HepG2 (cell line): ENCODE measurements at places on chromosomes 11 and 22.

DNA sequence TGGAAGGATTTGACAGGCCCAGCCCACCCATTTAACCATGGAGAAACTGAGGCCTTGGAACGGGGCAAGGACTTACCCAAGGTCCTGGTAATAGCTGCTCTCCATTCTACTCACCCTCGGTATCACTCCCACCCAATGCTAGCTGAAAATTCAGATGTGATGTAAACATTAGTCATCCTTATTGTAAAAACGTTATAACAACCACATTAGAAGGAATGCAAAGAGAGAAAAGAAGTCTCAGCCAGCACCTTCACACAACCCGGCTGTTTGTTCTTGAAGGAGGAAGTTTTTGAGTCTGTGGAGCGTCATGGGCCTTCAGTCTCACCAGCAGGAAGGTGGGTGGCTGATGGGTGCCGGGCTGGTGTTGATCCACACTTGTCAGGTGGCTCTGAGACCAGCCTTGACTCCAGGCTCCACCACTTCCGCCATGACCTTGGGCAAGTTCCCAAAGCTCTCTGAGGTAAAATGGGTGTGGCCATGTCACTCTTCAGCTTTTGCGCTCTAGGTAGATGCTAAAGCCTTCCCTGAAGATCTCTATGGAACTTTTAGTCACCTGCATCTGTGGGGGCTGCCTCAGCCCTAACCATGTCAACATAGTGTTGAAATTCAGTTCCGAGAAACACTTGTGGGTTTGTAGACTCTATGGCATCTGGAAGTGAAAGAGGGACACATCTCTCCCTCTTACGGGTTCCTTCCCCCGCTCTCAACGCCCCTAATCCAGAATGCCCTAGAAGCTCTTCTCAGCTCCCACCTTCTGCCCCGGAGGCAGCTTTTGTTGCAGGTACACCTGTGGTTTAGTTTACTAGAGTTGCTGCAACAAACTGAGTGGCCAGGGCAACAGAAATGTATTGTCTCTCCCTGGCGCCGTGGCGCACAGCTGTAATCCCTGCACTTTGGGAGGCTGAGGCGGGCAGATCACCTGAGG lies 14.8 kb downstream of the CD6 start:
- no peak for DNase-seq

DNA sequence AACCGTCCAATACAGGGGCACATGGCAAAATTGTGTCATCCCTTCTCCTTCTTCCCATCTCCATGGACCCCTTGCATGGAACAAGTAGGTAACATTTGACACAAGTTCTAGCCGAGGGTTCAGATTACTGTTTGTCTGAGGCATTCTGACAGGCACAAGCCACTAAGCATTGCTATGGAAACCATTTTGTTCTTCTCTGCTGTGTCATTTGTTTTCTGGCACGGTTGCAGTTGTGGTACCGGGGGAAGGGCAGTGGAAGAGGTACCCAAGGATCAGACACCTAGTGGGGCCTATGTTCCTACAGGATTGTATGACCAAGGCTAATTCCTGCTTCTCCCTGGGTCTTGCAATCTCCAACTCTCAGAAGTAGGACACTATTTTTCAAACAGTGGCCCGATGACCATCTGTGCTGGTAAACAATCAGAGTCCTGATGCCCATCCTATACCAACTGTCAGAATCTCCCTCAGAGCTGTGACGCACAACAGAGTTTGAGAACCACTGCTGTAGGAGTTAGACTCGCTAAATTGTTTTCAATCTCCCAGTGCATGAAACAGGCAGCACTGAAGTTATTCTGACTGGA lies 69.3 kb downstream of the KCNC1 start:
- no peak for DNase-seq

DNA sequence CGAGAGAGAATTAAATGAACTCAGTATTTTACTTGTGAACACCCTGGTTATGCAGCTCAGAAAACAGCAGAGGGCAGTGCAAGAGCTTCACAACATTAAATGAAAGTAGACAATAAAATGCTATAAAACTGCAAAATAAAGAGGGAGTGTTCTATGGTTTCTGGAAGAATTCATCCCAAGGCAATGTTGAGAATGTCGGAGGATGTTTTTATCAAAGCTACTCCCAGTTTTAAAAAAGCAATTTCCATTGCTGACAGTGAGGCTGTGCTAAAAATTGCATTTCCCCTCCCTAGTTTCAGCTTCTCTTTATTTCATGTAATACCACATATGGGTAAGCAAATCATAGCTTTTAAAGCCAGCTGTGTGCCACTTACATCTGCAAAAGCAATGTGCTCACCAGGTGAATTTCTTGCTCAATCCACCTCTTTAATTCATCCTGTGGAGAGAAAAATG lies 296.8 kb downstream of the RAB38 start:
- peak; percentile 2 for DNase-seq

- DNase-seq: no peak
These were observed 4.1 kb downstream of the ST3GAL4 start for GRCh38 chr11:126359431-126360048.

GRCh38 chr11:122781378-122782195 lies 56.7 kb upstream of the CRTAM start:
- peak; percentile 58 for DNase-seq

DNA sequence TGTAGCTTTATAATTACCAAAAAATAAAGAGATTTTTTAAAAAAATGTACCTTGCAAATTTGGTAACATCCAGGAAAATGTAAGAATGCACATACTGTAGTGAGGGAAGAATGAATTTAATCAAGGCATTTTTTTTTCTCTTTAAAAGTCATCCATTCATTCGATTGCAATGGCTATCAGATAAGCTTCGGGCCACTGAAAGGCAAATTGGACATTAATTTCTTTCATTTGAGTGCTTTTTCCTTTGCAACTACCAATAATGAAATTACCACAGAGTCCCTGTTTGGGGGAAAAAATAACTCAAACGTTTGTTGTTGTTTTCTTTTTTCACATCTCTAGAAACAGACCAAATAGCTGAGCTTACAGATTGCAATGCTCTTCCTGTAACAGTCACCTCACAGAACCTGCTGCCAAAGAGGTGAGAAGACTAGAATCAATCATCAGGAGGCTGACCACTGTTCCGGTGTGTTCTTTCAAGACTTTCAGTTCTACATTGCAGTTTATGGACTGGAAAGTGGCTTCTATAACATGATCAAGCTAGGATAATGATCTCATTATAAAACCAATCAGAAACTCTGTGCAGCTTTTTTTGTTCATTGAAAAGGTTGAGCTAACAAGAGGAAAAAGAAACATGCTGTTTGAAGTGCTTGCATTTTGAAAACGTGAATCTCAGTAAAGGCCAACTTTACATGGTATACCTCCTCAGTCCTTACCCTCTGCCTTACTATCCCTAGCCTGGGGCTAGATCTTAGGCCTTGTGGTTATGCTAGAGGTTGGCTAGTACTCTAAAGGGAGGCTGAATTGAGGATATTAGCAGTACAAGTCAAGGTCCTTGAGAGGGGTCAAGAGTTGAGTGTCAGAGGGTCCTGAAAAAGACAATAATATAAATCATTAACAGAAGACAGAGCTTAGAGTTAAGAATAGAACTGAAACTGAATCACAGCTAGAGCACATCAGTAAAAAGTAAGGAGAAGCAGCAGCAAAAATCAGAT lies 1276.1 kb downstream of the LRRC4C start:
- no peak for DNase-seq

DNA sequence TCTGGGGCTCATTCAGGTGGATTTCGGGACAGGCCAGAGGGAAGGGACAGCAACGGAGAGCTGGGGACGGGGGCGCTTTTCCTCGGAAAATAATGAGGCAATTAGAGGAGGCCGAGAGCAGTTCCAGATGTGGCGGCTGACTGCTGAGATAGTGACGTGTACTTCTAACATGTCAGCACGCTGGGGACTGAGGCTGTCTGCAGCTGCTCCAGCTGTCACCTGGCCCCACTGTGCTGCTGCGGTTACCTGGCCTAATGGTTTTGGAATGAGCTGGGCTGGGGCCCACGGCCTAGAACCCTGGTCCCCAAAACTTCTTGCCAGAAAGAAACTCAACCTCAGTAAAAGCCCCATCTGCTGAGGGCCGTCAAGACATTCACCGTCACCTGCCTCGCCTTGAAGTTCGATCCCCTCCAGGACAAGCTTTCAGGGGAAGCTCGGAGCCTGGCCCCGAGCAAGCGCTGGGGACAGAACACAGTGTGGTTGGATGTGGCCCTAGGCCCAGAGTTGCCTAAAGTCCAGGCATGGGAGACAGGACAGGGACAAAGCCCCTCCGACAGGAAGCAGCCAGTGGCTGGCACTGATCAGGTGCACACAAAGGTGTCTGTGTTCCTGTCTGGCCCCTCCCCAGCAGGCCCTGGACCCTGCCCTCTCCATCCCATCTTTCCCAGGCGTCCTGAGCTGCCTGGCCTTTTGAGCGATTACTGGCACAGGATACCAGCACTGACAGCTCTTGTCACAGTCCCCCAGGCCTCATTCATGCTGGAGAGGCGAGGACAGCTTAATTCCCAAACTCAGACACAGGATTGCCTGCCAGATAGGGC lies 22.1 kb downstream of the RPUSD4 start:
- peak; percentile 94 for DNase-seq

DNA sequence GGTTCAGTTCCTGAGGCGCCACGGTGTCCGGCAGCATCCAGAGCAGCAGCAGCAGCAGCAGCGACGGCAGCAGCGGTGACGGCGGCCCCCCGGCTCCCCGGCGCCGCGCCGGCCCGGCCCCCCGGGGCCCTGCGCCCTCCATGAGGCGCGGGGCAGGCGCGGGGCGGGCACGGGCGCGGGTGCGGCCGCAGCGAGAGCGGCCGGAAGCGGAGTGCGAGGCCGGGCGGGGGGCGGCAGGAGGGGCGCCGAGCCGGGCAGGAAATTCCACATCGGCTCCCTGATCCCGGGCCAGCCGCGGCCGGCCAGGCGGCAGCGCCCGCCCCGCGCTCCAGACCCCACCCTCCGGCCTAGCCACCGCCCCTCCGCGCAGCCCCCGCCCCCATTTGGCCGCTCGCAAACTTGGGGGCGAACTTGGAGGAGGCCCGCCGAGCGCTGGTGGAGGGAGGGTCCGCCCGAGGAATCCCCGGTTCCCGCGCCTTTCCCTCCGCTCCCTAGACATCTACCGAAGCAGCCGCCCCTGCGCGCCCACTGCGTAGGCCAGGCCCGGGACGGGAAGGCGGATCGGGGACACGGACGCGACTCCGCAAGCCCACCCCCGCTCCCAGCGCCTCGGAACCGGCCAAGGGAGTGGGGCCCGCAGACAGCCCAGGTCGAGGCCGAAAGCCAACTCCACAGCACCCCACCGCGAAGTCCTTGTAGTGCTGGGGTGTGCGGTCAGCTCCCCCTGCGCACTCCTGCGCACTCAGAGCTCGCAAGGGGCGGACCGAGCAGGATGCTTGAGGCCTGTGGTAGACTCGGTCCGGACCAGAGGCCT lies at the start of gene SCARF2:
TSS of gene SCARF2 (minus strand) at position 213 of the 814 bp plus-strand sequence. CDS start at position 142, 71 bp downstream.
- no peak for DNase-seq

DNA sequence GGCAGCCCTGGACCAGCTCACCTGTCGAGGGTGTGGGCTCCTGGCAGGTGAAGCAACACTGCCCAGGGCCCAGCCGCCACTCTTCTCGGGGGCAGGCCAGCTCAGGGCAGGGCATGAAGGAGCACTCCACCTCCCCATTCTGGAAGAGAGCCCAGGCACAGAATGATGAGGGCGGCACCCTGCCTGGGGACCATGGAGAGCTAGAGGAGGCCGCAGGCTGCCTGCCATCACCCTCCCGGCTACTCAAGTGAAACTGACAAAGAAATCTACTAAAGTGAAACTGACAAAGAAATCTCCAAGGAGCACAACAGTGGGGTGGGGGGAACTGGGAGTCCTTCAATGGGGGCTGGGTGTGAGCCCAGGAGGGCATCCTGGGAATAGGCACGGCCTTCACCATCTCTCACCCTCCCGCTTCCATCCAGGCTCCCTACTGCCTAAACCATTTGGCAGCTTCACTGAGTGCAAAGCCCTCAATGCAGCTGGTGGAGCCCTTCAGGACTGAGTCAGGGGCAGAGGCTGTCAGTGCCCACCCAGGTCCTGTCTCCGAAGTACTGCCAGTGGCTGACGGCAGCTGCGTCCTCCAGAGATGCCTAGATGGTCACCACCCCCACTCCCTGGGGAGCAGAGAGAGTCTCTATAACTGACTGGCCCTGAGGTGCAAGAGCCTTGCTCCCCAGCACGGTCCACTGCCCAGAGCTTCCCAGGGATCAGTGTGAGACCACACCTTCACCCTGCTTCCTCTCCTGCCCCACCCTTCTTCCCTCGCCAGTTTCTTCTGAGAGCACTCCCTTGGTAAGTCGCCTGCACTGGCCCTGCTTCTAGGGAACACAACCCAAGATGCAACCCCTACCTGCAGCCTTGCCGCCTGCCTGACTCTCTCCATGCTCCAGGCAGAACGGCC lies 21.7 kb downstream of the VWCE start:
- DNase-seq: no peak

GRCh38 chr22:36659762-36660509 lies 43.6 kb downstream of the CACNG2 start:
- DNase-seq: peak; percentile 91

- peak; percentile 100 for DNase-seq
These were observed 13.3 kb downstream of the MPST start for GRCh38 chr22:37032535-37033460.

DNA sequence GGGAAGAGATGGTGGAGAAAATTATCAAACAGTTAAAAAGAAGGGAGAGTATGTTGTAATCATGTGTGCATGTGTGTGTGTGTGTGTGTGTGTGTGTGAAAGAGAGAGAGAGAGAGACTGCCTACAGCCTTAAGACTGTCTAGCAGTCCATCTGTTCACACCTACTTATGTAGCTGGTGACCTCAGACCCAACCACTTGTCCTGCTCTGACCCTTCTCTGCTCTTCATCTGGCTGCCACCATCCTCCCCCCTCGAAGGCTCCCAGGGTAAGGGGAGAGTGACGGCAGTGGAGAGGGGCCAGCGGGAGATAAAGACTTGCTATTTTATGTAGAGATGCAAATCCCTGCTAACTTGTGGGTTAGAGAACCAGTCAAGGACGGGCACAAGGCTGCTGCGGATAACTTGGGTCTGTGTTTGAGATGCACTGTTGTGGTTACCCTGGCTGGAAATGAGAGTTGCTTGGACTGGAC lies 24.9 kb upstream of the GRAMD1B start:
- no peak for DNase-seq

DNA sequence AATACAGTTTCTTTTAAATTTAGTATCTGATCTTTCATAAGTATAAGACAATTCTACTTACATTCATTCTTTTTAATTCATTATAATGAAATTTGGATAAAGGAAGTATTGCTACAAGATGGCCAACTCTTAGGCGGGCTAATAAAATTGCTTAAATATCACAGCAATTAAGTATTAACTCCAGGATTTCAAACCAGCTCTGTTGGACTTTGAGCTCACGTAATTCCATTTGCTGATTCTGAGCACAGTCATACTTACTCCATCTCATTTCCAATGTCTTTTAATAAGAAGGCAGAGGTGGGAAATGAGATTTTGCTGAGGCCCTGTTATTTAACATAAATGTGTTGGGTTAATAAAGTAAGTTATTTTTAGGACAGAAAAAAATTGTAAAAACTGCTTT lies 748.1 kb downstream of the KCNA4 start:
- no peak for DNase-seq

- no peak for DNase-seq
These were observed 64.6 kb upstream of the PTPRJ start for GRCh38 chr11:47915783-47916182.

- DNase-seq: no peak
These were observed 68.0 kb downstream of the ZBTB44 start for GRCh38 chr11:130246738-130247137.
